Activated CD8-positive, alpha-beta T cell treated with anti-CD3 and anti-CD28 coated beads, Interleukin-2, amount 10 ng/mL, durations not matched to agents 7 days and 5 days (primary cell): ENCODE measurements at places on chromosomes 2 and 18. TPM values are rescaled to one million over a fixed set of nuclear protein-coding genes. Genes with fewer than 3 reads are reported as not detected.

GRCh38 chr2:60292242-60292641, 261.2 kb downstream of the BCL11A start:
- H3K4me1 ChIP-seq: no peaks in the 10 kb centered on the region
- DNase-seq: no peak
- H3K36me3 ChIP-seq: no peaks in the 10 kb centered on the region
- no peak overlapping the region for H3K27ac ChIP-seq
- H3K27me3 ChIP-seq: peaks cover 3% of the 10 kb centered on the region
- no peak overlapping the region for H3K4me3 ChIP-seq

GRCh38 chr2:210456571-210456970, 20.0 kb downstream of the LANCL1 start:
- H3K4me1 ChIP-seq: no peaks in the 10 kb centered on the region
- no peak overlapping the region for H3K4me3 ChIP-seq
- no peaks in the 10 kb centered on the region for H3K27me3 ChIP-seq

DNA sequence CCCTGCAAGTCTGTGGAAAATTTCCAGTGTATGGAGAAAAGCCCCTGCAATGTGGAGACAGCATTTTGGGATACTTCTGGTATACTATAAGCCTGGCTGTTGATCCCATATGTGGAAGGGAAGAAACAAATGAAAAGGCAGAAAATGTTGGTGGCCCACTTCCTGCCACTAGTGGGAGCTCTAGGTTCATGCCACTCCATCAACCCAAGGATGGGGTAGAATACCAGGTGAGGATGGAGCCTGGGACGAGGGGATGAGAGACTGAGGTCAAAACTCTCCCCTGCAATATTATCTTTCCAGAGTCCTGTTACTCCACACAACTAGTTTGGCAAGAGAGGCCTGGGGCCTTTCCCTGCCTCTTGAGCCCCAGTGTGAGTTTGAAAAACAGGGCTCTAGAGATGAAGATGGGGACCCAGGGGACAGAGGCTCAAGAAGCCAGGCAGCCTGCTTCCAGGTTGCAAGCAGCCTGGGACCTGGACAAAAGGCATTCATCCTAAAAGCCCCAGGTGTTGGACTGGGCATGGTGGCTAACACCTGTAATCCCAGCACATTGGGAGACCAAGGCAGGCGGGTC, 31.9 kb downstream of the BMP10 start:
- H3K27me3 ChIP-seq: peaks cover 2% of the 10 kb centered on the region
- H3K36me3 ChIP-seq: no peaks in the 10 kb centered on the region
- H3K4me1 ChIP-seq: peaks cover 23% of the 10 kb centered on the region
- H3K4me3 ChIP-seq: no peak overlapping the region
- peak; percentile 44 for DNase-seq
- no peak overlapping the region for H3K27ac ChIP-seq

SP140L gene
- 96.2 TPM for total RNA-seq

AQP12B gene
- not detected for total RNA-seq

- no peak for DNase-seq
- H3K36me3 ChIP-seq: no peaks in the 10 kb centered on the region
- H3K4me3 ChIP-seq: no peak overlapping the region
- no peak overlapping the region for H3K27ac ChIP-seq
- no peaks in the 10 kb centered on the region for H3K4me1 ChIP-seq
Observed at GRCh38 chr18:59704146-59704545, 6.9 kb upstream of the CCBE1 start.

- peaks cover 4% of the 10 kb centered on the region for H3K4me1 ChIP-seq
- peaks cover 5% of the 10 kb centered on the region for H3K27me3 ChIP-seq
- no peak overlapping the region for H3K4me3 ChIP-seq
- H3K36me3 ChIP-seq: no peaks in the 10 kb centered on the region
Observed at GRCh38 chr2:42979870-42980763, 187.7 kb upstream of the HAAO start.

DNA sequence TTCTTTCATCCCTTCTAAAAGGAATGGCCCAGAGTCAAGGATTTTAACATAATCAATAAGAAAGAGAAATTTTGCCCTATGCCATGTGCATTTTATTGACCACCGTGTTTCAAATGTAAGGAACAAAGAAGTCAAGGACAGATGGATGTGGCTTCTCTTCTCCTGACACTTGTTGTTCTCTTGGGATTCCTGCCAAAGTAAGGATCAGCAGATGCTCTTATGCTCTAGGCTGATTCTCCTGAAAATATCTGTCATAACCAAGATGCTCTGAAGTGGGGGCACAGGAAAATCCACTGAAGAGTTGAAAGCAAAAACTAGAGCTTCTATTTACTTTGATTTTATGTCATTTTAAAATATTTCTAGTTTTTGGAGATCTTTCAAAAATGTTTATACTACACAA, 72.9 kb upstream of the SYT4 start:
- DNase-seq: no peak
- H3K36me3 ChIP-seq: no peaks in the 10 kb centered on the region
- H3K4me1 ChIP-seq: no peaks in the 10 kb centered on the region

GPR39 gene
- total RNA-seq: not detected

GRCh38 chr2:163669506-163669905, 66.3 kb downstream of the FIGN start:
- no peak for DNase-seq
- H3K4me1 ChIP-seq: no peaks in the 10 kb centered on the region
- no peaks in the 10 kb centered on the region for H3K27me3 ChIP-seq
- H3K27ac ChIP-seq: no peak overlapping the region

CNDP1 gene
- total RNA-seq: not detected

ABHD1 gene
- total RNA-seq: 0.23 TPM

DNA sequence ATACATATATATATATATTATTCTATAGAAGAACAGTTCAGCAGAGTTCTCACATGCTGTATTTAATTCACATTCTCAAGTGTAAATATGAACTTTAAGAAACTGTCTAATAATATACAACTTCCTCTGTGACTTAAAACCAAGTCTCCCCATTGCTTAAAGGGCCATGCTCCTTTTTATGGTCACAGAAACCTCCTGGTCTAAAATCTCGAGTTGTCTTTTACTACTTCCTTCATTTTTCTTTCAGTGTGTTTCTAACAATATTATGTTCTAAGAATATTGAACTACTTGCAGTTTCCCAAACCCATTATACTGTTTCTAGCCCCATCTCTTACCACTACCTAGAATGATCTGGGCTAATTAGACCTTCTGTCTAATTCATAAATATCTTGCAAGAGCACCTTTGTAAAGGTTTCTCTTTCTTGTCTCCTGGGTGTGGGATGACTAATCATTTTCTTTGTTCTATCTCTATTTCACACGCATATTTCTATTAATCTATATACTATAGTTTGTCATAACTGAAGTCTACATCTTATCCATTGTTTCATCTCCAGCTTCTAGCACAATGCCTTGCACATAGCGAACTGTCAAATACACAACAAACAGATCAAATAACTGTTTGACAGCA, 48.8 kb downstream of the ERBB4 start:
- no peaks in the 10 kb centered on the region for H3K27me3 ChIP-seq
- no peaks in the 10 kb centered on the region for H3K36me3 ChIP-seq
- DNase-seq: no peak
- H3K27ac ChIP-seq: no peak overlapping the region

DNA sequence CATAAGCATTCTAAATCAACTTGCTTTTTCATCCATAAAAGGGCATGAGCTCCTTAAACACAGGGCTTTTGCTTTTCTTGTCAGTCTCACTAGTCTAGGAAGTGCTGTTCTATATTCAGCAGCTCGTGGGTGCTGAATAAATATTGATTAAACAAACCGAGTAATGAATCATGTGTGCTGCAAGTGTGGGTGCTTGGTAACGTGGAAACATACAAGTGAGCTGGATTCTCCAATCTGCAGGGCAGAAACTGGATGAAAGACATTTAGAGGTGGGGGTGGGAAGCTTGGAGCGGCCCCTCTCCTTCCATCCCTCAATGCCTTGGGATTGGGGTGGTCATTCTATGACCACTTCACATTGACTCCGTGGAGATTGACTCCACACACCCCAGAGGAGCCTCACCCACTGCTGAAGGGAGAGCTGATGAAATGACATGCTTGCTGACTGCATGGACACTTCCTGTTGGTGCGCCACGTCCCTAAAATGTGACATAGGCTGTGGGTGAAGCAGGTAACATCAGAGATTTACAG, 114.6 kb downstream of the DOCK10 start:
- H3K36me3 ChIP-seq: peaks cover 96% of the 10 kb centered on the region
- peaks cover 99% of the 10 kb centered on the region for H3K4me1 ChIP-seq
- peak overlapping the region; percentile 64 for H3K4me3 ChIP-seq
- H3K27me3 ChIP-seq: no peaks in the 10 kb centered on the region

- no peak overlapping the region for H3K4me3 ChIP-seq
- H3K27me3 ChIP-seq: no peaks in the 10 kb centered on the region
- H3K4me1 ChIP-seq: no peaks in the 10 kb centered on the region
- no peaks in the 10 kb centered on the region for H3K36me3 ChIP-seq
- H3K27ac ChIP-seq: no peak overlapping the region
Observed at GRCh38 chr2:124289615-124290014, 264.5 kb downstream of the CNTNAP5 start.

GRCh38 chr2:118641711-118642110, 205.7 kb downstream of the EN1 start:
- peaks cover 3% of the 10 kb centered on the region for H3K27me3 ChIP-seq
- DNase-seq: no peak
- no peak overlapping the region for H3K27ac ChIP-seq

DNA sequence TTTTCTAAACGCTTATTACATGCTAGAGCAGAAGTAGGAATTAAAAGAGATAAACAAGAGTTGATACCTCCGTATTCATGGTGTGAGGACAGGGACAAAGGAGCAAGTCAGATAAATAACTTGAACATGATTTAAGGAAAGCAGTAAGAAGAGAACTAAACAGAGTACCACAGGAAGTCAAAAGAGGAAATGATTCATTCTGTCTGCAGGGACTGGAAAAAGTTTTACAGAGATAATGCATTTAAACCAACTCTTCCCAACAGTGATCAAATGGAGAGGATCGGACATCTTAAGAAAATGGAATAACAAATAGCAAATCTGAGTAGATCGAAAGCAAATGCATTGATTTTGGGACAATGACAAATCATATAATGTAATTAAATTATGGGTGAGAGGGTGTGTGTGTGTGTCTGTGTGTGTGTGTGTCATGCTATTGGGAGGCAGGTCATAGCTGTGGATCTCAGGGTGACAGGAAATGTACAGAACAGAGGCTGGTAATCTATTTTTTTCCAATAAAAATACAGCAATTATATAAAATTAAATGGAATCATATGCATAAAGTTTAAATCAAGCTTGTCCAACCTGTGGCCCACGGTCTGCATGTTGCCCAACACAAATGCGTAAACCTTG, 113.4 kb downstream of the MC4R start:
- peaks cover 4% of the 10 kb centered on the region for H3K4me1 ChIP-seq
- no peak for DNase-seq
- H3K4me3 ChIP-seq: no peak overlapping the region
- H3K27me3 ChIP-seq: no peaks in the 10 kb centered on the region
- H3K27ac ChIP-seq: no peak overlapping the region

ZDBF2 gene
- total RNA-seq: 4.3 TPM

DNA sequence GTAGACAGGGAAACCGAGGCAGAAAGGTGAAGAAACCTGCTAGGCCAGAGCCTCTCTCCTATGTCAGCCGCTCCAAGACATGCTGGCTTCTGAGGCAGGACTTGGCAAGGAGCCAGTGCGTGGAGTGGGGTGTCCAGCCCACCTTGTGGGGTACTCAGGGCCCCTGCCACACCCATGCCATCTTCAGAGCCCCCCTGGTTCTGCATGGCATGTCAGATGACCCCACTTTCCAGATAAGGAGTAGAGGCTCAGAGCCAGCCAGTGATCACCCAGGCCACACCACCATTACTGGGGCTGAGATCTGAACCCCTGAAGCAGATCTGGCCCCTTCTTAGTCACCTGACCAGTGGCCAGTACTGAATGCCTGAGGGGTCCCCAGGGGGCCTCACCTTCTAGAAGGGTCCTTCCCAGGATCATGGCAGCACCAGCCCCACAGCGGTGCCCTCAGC, 14.7 kb downstream of the CROCC2 start:
- H3K4me3 ChIP-seq: no peak overlapping the region
- no peaks in the 10 kb centered on the region for H3K4me1 ChIP-seq
- H3K36me3 ChIP-seq: no peaks in the 10 kb centered on the region
- no peaks in the 10 kb centered on the region for H3K27me3 ChIP-seq
- DNase-seq: no peak

DNA sequence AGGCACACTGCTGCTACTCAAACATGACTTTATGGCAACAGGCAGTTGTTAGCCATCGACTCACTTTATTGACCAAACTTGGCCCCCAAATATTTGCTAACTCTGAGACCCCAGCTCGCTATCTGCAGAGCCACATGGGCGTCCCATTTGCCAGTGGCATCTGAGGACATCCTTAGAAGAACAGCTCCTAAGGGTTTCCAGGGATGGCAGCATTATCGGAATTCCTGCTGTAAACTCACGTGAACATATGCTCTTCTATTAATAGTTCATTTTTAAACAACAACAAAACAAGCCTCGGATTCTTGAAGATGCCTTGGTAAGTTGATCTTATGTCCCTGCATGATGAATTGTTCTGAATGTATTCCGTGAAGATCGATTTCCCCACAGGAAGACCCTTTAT, 181.0 kb downstream of the LDLRAD4 start:
- no peaks in the 10 kb centered on the region for H3K36me3 ChIP-seq
- H3K27ac ChIP-seq: no peak overlapping the region
- DNase-seq: no peak
- H3K4me3 ChIP-seq: no peak overlapping the region

DNA sequence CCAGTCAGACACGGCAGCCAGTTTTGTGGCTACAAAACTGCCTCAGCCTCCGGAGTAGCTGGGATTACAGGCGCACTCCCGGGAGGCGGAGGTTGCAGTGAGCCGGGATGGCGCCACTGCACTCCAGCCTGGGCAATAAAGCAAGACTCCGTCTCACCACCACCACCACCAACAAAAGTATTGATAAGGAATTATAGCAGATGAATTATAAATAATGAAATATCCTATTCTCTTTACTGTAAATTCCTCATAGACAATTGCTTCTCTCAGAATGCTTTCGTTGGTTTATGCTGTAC, 1.4 kb upstream of the FAM161A start:
- no peaks in the 10 kb centered on the region for H3K27me3 ChIP-seq
- H3K36me3 ChIP-seq: peaks cover 2% of the 10 kb centered on the region
- peaks cover 21% of the 10 kb centered on the region for H3K4me1 ChIP-seq
- no peak for DNase-seq

BUB1 gene
- 138 TPM for total RNA-seq

GREB1 gene
- total RNA-seq: 0.68 TPM

- peaks cover 28% of the 10 kb centered on the region for H3K4me1 ChIP-seq
- no peak overlapping the region for H3K27ac ChIP-seq
- no peaks in the 10 kb centered on the region for H3K27me3 ChIP-seq
Observed at GRCh38 chr2:120236791-120237190, 13.6 kb upstream of the TMEM185B start.

C2orf80 gene
- not detected for total RNA-seq

- peaks cover 6% of the 10 kb centered on the region for H3K4me1 ChIP-seq
- H3K27ac ChIP-seq: no peak overlapping the region
- peak; percentile 9 for DNase-seq
- no peak overlapping the region for H3K4me3 ChIP-seq
Observed at GRCh38 chr2:1738646-1739302, 5.5 kb downstream of the PXDN start.

DNA sequence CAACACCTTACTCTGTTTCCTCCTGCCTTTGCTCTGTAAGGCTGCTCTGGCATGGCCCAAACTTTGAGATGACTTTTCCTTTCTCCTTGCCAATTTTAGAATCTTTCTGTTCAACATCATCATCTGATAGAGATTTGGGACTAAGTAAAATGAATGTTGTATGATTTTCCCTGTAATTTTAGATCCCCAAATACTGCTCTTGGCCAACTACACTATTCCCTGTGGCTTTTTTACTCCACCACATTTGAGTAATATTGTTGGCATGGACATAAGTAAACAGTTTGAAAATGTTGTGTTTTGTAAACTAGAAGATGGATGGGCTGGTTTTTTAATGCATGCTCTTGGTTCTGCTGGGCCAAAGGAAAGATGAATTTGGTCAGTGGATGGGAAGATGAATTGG, 12.1 kb downstream of the LTBP1 start:
- H3K4me1 ChIP-seq: no peaks in the 10 kb centered on the region
- no peak overlapping the region for H3K27ac ChIP-seq
- DNase-seq: no peak
- H3K4me3 ChIP-seq: no peak overlapping the region
- H3K27me3 ChIP-seq: peaks cover 7% of the 10 kb centered on the region
- no peaks in the 10 kb centered on the region for H3K36me3 ChIP-seq
